ENCODE measurements at places on chromosomes 3 and 15.

- no peak for DNase-seq
Measured at GRCh38 chr3:63333815-63334214, 55.7 kb downstream of the SYNPR start.

DNA sequence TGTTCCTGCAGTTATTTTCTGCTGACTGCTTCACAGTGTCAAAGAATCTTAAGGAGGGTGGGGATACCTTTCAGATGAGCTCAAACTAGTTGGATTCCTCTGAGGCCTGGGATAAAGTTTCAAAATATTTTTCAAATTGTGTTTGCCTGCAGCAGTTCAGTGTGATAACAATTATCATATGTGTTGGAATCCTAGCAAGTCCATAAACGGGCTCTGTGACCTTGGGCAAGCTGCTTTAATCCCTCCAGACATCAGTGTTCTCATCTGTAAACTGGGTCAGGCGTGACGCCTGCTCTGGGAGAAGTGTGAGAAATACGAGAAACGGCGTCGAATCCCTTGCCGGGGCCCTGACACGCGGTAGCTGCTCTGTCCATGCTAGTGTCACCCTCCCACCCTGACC is 153.5 kb downstream of the UACA start:
- no peak for DNase-seq

DNA sequence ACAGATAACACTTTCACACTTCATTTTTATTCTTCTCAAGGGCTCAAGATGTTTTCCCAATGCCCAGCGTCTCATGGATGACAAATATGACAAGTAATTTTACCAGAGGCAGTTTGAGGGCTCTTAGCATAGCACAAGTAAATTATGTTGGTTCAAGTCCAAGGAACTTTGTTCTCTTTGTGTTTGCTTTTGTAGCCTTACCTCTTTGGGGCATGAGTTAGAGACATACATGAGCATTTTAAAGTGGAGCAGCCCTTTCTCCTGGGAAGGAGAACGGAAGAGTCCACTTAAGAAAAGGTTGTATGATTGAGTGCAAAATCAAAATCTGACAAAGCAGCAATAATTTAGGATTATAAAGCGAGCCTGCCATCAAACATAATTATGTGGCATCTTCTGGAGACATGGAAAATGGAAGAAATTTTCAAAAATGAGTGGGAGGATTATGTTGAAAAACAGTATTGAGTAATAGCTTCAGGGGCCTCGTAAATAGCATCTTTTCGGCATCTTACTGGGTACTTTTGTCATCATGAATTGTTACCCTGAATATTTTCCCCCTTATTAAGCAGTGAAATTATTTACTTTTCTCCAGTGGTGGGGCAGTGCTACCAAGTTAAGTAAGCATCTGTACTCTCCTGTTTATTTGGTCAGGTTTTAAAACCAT is 65.9 kb downstream of the PGPEP1L start:
- DNase-seq: no peak

DNA sequence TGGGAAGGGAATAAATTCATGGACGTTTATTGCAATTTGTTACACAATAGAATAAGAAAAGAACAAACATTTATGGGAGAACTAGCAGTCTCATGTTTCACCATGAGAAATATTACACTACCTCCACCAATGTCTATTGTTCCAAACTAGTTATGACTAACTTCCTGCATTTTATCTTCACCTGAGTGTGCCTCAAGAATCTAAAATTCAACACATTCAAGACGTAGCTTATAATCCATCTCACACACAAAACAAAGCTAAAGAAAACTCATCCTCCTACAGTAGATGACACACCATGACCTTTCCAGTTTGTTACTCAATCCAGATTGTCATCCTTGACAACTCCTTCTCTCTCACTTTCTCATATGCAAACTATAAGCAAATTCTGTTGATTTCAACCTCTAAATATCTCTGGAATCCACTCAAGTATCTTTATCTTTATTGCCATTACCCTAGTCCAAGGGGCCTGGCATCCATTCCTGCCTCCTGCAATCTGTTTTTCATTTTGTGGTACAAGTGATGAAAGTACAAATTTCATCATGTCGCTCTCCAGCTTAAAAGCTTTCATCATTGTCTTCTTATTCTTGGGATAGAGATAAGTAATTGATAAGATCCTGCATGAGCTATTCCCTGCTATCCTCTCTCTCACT is 229.9 kb downstream of the NR2F2 start:
- DNase-seq: no peak

GRCh38 chr3:185693985-185694653 is 108.0 kb downstream of the SENP2 start:
- no peak for DNase-seq

- no peak for DNase-seq
Measured at GRCh38 chr3:50138266-50139200, 16.6 kb upstream of the SEMA3F start.

- DNase-seq: no peak
Measured at GRCh38 chr15:78838489-78838888, 27.2 kb upstream of the ADAMTS7 start.
